ENCODE measurements at places on chromosomes 12 and 14.

GRCh38 chr12:130825771-130826150 lies 13.3 kb downstream of the STX2 start:
- DNase-seq: no peak

DNA sequence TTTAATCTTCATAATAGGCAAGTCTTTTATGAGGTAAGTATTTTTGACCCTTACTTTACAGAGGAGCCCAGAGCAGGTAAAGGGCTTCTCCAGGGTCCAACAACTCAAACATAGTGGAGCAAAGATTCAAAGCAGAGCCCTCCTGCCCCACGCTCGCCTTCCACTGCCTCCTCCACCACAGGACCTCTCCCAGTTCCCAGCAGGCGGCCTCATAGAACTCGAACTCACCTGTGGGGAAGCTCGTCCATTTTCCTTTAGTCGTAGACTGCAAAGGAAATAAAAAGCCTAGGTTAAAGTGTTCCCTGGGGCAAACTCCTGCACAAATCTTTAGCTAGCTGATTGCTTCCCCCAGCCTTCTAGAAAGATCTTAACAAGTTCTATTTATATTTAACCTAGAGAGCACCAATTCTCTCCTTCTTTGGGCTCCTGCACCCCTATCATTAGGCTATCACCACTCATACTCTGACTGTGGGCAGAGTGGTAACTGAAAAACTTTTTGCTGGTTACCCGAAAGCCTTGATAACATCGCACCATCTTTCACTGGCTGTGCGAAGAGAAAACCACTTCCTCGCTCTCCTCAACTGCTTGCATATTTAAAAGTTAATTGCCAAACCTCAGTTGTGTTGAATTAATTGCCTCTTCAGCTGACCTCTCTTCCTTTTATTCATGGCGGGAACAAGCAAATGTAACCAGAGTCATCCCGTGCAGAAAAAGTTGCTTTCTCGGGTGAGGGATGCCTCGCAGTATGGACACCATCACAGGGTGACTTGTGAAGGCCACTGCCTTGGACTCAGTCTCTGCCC lies 299.6 kb downstream of the DPF3 start:
- no peak for DNase-seq

GRCh38 chr12:47903151-47903611 lies 1.6 kb downstream of the VDR start:
- DNase-seq: no peak

GRCh38 chr14:85482552-85482951 lies 47.4 kb upstream of the FLRT2 start:
- DNase-seq: no peak

GRCh38 chr12:2335109-2335508 lies 282.3 kb downstream of the CACNA1C start:
- DNase-seq: no peak

DNA sequence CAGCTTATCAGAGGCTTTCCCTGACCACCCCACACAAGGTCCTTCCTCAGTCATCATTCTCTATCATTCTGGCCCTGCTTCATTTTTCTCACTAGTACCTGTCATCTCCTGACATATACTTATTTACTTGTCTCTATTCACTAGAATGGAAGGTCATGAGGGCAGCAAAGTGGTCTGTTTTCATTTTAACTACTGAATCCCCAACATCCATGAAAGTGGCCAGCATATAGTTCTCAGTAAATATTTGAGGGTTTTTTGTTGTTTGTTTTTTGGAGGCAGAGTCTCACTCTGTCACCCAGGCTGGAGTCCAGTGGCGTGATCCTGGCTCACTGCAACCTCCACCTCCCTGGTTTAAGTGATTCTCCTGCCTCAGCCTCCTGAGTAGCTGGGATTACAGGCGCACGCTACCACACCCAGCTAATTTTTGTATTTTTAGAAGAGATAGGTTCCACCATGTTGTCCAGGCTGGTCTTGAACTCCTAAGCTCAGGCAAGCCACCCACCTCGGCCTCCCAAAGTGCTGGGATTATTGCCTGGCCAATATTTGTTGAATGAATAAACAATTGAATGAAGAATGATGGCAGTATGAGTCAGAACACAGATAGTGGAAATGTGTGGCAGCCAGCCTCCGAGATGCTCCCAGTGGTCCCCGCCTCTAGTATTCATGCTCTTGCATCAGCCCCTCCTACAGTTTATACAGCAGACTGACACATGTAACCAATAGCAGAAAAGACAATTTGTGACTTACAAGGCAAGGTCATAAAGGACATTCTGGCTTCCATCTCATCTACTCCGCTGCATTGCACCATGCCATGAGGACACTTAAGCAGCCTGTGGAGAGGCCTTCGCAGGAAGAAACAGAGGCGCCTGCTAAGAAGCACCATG lies 7.0 kb upstream of the ANO6 start:
- no peak for DNase-seq

DNA sequence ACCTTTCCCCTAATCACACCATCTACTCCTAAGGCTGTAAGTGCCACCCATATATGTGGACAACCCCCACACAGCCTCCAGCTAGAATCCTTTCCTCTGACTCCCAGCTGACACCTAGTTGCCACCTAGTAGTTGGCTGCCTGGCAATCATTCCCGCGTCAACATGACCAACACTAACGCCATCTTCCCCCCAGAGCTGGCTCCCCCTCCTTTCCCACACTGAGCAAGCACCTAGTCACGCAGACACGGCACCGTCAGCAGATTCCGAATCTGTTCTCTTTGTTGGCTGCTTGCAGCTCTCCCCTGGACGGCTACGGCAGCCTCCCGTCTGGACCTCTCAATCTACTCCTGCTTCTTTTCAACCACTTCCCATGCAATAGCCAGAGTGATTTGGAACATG lies 27.7 kb downstream of the UBR7 start:
- no peak for DNase-seq

GRCh38 chr12:75548879-75549278 lies 37.5 kb upstream of the KRR1 start:
- no peak for DNase-seq

- no peak for DNase-seq
Measured at GRCh38 chr12:43336962-43337555, 214.9 kb downstream of the ADAMTS20 start.

DNA sequence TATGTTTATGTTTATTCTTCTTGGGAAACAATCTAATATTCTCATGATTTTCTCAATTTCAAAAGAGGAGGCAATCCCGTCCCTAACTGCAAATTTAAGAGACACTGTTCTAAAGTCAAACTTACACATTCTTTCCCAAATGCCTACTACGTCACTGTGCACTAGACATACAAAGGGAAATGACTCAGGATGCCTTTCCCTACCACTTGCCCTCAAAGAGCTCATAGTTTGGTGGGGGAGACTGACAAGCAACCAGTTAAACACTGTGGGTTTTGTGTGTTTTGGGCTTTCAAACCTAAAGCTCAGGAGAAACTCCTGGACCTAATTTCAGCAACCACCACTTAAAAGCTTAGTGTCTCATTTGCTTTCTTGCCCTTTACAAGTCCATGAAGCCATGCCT lies 58.4 kb downstream of the ATP2B1 start:
- DNase-seq: no peak

DNA sequence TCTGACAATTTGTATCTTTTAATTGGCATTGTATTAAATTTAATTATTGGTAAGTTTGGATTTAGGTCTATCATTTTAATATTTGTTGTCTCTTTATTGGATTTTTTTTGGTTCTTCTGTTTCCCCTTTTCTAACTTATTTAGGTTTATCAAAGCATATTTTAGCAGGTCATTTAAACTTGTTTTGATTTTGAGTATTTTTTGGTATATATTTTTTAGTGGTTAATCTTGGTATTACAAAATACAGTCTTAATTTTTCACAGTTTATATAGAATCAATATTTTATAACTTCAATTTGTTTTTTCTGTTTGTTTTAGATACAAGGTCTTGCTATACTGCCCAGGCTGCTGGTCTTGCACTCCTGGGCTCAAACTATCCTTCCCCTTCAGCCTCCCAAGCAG lies 15.5 kb upstream of the ADGRD1 start:
- no peak for DNase-seq

DNA sequence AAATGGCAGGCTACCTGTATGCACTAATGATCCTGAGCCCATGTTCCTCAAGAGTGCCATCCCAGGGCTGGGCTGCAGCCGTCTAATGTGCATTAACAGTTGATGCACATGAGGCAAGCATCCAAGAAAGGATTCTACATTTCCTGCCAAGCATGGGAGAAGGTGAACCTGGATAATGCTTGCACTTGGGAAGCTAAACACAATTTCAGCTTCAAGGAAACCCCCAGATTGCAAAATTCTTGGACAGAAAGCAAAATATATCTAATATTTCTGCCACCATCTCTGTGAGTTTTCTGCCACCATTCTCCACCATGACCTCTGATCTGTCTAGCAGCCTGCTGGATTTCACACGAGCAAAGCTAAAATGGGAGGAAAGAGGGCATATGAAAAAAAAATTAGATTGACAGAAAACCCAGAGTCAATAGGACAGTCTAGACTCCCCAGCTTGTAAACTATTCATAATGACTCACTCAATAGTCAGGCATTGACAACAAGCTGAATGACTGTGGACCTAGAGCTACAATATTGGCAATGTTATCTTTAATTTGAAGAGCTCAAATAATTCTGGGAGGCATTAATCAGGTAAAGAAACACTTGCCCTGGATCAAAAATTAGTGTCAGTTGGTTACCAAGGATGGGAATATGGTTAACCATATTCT lies 91.9 kb upstream of the BCL2L14 start:
- peak; percentile 12 for DNase-seq

DNA sequence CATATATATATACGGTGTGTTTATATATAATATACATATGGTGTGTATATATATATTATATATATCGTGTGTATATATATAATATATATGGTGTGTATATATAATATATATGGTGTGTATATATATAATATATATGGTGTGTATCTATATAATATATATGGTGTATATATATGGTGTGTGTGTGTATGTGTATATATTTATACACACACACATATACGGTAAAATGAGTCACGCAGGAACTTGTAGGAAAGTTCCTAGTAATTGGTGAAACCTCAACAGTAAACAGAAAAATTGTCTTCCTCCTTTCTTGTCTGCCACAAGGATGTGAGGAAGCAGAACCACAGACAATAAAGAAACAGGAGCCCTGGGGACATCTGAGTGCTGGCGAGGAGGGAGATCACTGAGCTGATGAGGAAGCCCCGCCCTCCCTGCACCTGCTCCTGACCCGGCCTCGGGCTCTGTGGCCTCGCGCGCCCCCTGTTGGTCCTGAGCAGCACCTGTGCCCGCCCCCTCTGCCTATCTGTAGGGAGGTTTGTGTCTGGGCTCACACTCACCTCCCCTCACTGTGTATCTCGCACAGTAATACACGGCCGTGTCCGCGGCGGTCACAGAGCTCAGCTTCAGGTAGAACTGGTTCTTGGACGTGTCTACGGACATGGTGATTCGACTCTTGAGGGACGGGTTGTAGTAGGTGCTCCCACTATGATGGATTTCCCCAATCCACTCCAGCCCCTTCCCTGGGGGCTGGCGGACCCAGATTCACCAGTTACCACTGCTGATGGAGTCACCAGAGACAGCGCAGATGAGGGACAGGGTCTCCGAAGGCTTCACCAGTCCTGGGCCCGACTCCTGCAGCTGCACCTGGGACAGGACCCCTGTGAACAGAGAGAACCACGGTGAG lies 1079.4 kb downstream of the TMEM121 start:
- no peak for DNase-seq

DNA sequence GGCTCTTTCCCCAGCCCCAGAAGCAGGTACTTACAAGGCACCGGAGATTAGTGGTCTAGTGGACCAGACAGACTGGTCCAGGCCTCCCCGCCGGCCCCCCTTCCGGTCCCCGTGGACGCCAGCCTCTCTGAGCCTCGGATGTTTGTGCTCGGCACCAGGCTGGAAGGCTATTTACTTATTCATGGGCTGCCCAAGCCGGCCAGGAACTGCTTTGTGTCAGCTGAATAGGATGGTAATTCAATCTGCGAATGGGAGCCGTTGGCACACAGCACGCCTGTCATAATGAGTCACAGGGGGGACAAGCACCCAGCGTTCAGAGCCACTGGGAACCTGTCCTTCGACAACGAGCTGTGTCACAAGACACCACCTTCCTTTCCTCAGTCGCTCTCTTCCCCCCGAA lies 82.3 kb downstream of the RIMBP2 start:
- DNase-seq: no peak

DNA sequence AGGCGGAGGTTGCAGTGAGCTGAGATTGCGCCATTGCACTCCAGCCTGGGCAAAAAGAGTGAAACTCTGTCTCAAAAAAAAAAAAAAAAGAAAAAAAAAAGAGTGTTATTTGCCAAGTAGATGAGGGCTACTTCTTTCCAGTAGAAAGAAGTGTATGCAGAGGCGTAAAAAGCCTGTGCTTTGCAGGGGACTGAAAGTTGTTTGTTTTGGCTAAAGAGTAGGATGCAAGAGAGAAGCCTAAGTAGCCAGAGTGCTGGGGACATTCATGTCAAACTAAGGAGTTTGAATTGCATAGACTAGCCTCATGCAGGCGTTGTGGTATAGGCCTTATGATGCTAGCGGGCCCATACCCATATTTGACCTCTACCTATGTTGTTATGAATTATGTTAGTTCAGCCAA lies 9.5 kb downstream of the HSD17B6 start:
- no peak for DNase-seq

- DNase-seq: no peak
Measured at GRCh38 chr14:60508707-60509437, at the start of gene SIX6. SIX6 (plus strand) TSS chr14:60509146; CDS start chr14:60509399, 253 bp downstream.

DNA sequence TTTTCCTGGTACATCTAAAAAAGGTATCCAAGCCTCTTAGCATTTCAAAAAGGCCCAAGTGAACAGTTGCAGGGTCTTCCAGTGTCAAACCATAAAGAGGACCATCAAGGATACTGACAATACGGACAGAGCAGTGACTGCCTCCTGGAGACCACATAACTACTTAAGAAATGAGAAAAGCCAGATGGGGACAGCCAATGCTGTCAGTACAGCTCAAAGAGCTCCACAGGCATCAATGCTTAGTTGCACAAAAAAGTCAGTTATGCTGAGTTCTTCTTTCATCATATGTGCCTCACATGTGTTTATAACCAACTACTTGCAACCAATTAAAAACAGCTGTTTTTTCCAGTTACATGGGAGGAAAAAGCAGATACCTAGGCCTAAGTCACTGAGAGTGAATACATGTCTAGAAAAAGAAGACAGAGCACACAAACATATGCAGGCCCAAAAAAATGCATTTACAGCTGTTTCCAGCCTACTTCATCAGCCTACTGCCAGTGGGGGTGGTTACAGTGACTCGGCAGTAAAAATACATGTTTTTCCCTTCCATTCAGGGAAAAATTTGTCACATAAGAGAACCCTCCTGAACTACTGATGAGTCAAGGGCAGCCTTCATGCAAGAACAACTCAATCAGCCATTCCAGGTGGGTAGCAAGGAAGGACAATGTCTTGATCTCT lies 84.0 kb downstream of the DCAF5 start:
- DNase-seq: peak; percentile 34

DNA sequence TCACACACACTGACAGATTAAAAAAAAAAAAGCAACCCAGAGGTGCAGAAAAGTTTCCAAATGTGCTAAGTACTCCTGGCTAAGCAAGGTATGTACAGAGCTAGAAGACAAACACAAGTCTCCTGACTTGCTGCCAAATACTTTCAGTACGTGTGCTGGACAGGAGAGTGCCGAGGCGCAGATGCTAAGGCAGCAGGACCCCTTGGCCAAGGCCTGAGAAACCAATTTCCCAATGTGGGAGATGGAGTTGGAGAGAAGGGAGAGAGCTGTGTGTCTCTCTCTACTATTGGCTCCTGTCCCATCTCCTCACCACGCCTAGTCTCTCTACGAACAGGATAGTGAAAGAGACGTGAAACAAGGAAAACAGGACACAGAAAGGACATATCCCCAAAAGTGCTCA lies 5.3 kb downstream of the SPRYD3 start:
- no peak for DNase-seq

All from bone marrow (tissue), 2 donors.